ENCODE measurements at places on chromosomes 2 and 18.

GRCh38 chr2:187638840-187639239 lies 84.6 kb upstream of the TFPI start:
- DNase-seq: no peak

- DNase-seq: no peak
Observed at GRCh38 chr2:134185639-134186038, 68.2 kb upstream of the MGAT5 start.

DNA sequence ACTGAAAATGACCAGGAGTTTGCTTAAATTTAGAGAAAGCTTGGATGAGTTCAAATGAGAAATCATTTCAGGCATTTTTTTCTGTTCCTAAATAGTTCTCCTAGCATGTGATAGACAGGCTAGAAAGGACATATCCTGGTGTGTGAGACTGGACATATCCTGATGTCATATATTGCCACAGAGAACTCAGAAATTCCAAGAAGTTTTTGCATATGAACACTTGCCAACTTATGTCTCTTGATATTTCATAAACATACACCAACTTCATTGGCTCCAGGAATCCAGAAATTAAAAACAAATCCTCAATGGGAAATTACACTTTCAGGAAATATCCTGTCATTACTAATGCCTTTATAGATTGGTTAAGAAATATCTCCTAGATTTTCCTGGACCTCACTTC lies 2.9 kb upstream of the SERPINB4 start:
- no peak for DNase-seq

DNA sequence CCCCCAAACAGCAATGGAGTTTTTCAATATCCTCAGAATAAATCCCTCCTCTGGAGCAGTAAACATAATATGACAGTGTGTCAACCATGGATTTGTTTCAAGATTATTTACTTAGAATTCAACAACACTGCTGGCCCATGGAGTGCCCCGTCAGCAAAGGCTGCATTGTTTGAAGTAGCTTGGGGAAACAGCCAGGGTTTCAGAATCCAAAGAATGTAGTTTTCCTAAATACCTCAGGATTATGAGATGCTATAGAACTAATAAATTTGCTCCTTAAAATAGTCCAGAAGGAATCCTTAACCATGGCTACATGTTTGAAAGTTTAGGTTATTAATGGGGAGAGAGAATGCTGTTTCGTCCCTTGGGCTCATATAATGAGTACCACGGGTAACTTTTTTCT lies 13.1 kb upstream of the CETN1 start:
- DNase-seq: peak; percentile 36

DNA sequence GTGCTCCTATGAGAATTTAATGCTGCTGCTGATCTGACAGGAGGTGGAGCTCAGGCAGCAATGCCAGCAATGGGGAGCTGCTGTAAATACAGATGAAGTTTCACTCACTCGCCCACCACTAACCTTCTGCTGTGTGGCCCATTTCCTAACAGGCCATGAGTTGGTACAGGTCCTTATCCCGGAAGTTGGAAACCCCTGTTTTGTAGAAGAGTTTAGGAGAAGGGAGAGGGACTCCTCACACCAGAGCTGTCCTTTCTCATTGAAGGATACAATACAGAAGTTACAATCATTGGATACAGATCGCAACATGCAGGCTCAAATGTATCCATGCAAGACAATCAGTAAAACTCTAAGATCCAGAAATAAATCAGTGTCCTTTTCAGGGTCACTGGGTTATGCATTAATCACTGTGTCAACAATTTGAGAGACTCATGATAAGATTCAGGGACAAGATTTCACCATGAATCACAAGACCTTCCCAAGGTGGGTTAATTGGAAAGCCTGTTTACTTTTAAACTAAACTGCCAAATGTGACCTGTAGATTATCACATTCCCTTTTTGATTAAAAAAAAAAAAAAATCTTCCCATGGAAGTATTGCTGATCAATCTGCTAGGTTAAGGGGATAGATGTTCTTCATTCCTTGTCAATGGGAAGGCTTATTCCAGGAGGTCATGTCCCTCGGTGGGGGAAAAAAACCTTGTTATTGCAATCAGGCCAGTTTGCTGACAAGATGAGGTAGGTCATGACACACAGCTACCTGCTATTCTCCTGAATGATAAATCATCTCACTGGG lies 97.2 kb downstream of the SP100 start:
- DNase-seq: peak; percentile 6

DNA sequence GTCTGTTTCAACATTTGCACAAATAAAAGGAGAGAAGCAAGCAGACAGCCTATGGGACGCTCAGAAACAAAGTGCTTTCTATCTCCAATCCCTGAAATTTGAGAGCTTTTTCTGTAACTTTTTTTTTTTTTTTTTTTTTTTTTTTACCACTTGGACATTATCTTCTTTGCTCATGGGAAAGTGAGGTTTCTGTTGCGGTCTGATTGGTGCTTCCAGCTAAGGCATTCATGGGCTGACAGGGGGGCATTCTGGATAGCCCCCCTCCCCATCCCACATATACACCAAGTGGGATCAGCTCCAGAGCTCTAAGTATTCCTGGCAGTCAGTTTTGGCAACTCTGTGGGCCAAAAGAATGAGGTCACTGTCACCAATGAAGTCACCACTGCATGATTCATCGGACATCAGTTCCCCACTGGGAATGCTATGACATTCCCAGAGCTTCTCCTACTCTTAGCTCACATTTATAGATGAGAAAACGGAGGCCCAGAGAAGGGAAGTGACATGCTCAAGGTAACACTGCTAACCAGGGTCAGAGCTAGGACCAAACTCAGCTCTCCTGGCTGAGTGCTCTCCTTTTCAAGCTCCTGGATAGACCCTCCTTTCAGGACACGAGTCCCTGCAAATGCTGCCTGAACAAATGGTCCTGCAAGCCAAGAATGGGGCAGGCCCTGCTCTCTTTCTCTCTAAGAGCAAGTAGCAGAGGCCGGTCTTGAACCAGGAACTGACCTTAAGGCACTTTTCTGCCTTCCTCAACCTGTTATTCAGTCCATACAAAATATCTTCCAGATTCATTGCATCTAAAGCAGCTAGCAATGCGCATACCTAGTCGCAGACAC lies 61.3 kb downstream of the TMEM247 start:
- no peak for DNase-seq

Data from Caco-2 (cell line).